Uterus (tissue), 4 donors: ENCODE measurements at places on chromosomes 3 and 15. TPM values are rescaled to one million over a fixed set of nuclear protein-coding genes. Genes with fewer than 3 reads are reported as not detected.

KCNH8 gene
- total RNA-seq = not detected

MSL2 gene
- 17.7 TPM for total RNA-seq

ITIH4 gene
- total RNA-seq = 8.7 TPM

DNA sequence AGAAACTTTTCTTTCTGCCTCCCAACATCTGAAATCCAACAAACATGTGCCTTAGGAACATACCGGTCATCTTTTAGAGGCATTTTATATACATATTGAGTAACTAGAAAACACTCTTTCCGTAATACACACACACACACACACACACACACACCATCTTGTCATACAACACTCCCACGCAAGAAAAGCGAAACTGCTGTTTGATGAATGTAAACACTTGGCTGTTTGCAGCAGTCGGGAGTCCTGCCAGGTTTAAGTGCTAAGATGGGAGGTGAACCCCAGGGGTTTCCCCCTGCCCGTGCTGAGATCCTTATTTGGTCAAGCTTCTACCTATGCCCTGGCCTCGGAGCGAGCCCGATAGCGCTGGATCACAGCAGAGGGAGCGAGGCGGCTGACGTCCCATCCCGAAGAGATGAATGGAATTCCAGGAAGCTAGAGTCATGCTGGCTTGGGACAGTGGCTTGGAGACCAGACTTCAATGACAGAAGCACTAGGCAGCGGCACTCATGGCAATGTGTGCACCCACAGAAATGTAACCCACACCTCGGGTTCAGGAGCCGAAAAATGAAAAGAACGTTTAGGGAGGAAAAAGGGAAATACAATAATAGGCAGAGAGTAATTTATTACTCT lies 1.3 kb upstream of the THBS1 start:
- DNase-seq = peak; percentile 79
- peak overlapping the region; percentile 29 for H3K4me3 ChIP-seq
- H3K27me3 ChIP-seq = no peaks in the 10 kb centered on the region
- no peaks in the 10 kb centered on the region for H3K36me3 ChIP-seq
- peak overlapping the region; percentile 98 for H3K27ac ChIP-seq
- H3K4me1 ChIP-seq = peaks cover 6% of the 10 kb centered on the region

CKMT1B gene
- total RNA-seq = not detected
